ENCODE measurements at places on chromosomes 2 and 18. TPM values are rescaled to one million over a fixed set of nuclear protein-coding genes. Genes with fewer than 3 reads are reported as not detected.

DNA sequence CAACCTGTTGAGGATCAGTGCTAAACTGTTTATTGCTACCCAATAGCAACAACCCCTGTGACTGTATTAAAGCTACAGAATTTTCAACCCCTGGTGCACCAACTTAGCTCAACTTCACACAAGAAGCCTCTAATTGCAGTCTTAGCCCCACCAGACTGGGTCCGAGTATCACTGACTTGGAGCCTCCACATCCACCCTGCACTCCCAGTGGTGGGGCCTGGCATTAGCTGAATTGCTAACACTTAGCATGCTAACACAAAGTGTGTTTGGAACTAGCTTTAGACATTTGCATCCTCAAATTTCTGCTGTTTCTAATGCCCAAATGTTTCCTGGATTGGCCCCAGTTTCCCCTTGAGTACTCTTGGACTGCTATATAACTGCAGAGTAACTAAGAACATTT lies 298.6 kb downstream of the AGPS start:
- H3K4me3 ChIP-seq = no peak overlapping the region
- DNase-seq = no peak
- peaks cover 4% of the 10 kb centered on the region for H3K4me1 ChIP-seq
- peaks cover 19% of the 10 kb centered on the region for H3K27me3 ChIP-seq
- no peaks in the 10 kb centered on the region for H3K36me3 ChIP-seq
- H3K27ac ChIP-seq = no peak overlapping the region

DNA sequence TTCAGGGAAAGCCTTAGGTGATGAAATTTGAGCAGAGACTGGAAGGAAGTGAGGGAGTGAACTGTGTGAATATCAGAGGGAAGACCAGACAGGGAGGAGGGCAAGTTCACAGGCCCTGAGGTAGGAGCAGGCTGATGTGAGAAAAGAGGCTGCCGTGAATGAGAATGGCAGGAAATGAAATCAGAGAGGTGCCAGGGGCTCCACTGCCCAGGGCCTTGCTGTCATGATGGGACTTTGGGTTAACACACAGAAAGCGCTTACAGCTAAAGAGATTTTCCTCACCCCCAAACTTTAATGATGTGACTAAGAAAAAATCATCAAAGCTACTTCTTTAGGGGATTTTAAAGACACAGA lies 53.8 kb downstream of the MARCHF4 start:
- no peak overlapping the region for H3K27ac ChIP-seq
- H3K4me1 ChIP-seq = peaks cover 2% of the 10 kb centered on the region
- H3K27me3 ChIP-seq = peaks cover 8% of the 10 kb centered on the region
- no peak overlapping the region for H3K4me3 ChIP-seq
- no peak for DNase-seq
- H3K36me3 ChIP-seq = no peaks in the 10 kb centered on the region

DNA sequence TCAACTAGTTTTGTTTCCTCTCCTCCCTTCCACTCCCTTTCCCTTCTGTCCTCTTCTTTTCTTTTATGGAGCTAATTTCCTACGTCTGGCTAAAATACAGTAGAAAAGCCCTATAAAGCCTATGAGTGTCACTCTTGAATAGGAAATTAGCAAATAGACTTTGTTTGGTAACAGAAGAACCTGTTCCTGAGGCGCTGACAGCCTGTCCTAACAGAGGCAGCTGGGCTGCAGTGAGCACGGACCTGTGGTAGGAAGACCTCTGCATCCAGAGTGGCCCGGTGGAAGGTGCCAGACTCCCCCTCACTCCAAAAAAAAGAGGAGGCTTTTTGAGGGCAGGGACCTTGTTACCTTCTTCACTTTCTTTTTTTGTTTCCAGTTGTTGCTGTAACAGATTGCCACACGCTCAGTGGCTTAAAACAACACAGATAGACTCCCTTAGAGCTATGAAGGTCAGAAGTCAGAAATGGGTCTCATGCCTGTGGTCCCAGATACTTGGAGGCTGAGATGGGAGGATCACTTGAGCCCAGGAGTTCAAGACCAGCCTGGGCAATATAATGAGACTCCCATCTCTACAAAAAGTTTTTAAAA lies 81.2 kb upstream of the TXNDC2 start:
- DNase-seq = no peak
- no peak overlapping the region for H3K27ac ChIP-seq
- H3K27me3 ChIP-seq = peaks cover 3% of the 10 kb centered on the region
- H3K36me3 ChIP-seq = peaks cover 1% of the 10 kb centered on the region
- H3K4me1 ChIP-seq = no peaks in the 10 kb centered on the region

The UGT1A5 gene
- not detected for total RNA-seq

DNA sequence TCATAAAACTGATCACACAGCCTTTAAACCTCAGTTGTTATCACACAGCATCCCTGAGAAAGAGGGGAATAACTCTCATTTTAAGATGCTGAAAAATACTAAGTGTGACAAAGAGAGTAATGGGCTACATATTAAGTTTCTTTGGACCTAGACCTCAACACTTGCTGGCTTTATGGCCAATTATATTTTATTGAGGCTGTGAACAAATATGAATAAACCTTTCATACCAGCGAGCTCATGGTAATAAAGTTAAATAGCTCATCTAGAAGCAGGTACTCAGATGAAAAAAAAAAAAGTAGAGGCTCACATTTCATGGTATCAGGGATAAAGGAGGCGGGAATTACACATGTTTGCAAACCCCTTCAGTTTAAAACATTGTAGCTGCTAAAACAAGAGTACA lies 75.7 kb downstream of the DOCK10 start:
- no peaks in the 10 kb centered on the region for H3K27me3 ChIP-seq
- no peak for DNase-seq
- H3K36me3 ChIP-seq = peaks cover 39% of the 10 kb centered on the region
- H3K4me3 ChIP-seq = no peak overlapping the region
- peaks cover 44% of the 10 kb centered on the region for H3K4me1 ChIP-seq
- no peak overlapping the region for H3K27ac ChIP-seq

The GKN1 gene
- total RNA-seq = not detected

The ANKRD30B gene
- not detected for total RNA-seq

- peaks cover 2% of the 10 kb centered on the region for H3K27me3 ChIP-seq
- no peaks in the 10 kb centered on the region for H3K36me3 ChIP-seq
- no peak overlapping the region for H3K27ac ChIP-seq
- H3K4me1 ChIP-seq = peaks cover 7% of the 10 kb centered on the region
Measured at GRCh38 chr2:204691911-204692510, 146.7 kb downstream of the PARD3B start.

The SKOR2 gene
- total RNA-seq = not detected

DNA sequence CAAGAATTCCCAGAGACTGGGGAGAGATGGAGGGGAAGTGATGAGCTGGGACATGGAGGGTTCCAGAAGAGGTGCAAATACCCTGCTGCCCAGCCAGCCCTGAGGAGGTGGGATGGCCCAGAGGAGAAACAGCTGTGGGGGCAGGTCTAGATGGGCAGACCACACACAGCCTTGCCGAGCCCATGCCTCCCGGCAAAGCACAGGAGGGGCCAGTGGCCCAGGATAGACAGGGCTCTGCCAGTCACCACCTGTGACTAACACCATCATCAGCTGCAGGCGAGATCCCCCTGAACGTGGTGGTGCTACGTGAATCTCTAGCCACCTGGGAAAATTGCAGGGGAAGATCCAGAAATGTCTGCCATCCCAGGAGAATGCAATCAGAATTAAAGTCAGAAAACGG lies 39.4 kb downstream of the SCTR start:
- H3K4me1 ChIP-seq = no peaks in the 10 kb centered on the region
- no peak for DNase-seq
- H3K27me3 ChIP-seq = peaks cover 3% of the 10 kb centered on the region
- no peaks in the 10 kb centered on the region for H3K36me3 ChIP-seq

DNA sequence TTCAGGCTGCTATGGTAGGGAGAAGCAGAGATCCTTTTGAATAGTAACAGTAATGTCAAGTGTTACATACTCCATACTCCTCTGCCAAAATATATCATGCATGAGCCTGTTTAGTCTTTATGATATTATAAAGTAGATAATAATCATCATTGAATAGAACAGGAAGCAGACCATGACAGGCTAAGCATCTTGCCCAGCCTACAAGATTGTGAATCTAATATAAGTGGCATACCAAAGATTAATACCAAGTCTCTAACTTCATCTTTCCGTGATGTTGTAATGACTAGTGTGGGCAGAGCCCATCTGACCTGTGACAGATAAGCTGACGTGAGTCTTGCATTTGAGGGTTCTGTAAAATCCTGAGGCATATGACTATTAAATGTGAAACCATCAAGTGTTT lies 13.1 kb downstream of the NDUFB3 start:
- no peak overlapping the region for H3K4me3 ChIP-seq
- H3K27ac ChIP-seq = no peak overlapping the region
- DNase-seq = no peak
- peaks cover 20% of the 10 kb centered on the region for H3K36me3 ChIP-seq
- no peaks in the 10 kb centered on the region for H3K4me1 ChIP-seq

The BMP10 gene
- total RNA-seq = not detected

GRCh38 chr18:26711756-26712155 lies 153.8 kb downstream of the AQP4 start:
- peaks cover 12% of the 10 kb centered on the region for H3K27me3 ChIP-seq
- H3K4me1 ChIP-seq = peaks cover 11% of the 10 kb centered on the region
- DNase-seq = no peak
- no peaks in the 10 kb centered on the region for H3K36me3 ChIP-seq
- no peak overlapping the region for H3K27ac ChIP-seq
- no peak overlapping the region for H3K4me3 ChIP-seq

Measured in activated naive CD8-positive, alpha-beta T cell treated with anti-CD3 and anti-CD28 coated beads, Interleukin-2, amount 10 ng/mL, durations not matched to agents 7 days and 5 days (primary cell).